ENCODE measurements at places on chromosomes 12 and 14.

DNA sequence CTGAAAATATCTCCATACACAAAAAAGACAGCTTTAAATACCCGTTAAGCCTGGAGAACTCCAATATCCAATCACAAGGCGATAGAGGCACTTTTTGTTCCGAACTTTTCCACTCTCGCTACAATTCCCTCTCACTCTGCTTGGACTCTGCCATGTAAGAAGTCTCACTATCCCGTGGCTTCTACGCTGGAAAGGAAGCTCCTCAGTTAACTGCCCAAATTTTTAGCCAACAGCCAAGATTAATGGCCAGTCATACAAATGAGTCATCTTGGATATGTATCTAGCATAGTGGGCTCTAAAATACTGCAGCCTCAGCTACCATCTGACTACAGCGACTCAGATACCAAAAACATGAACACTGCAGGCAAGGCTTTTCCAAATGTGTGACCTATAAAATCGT lies 45.5 kb upstream of the RERGL start:
- DNase-seq: no peak
- no peak overlapping the region for H3K4me3 ChIP-seq
- H3K27ac ChIP-seq: no peak overlapping the region

DNA sequence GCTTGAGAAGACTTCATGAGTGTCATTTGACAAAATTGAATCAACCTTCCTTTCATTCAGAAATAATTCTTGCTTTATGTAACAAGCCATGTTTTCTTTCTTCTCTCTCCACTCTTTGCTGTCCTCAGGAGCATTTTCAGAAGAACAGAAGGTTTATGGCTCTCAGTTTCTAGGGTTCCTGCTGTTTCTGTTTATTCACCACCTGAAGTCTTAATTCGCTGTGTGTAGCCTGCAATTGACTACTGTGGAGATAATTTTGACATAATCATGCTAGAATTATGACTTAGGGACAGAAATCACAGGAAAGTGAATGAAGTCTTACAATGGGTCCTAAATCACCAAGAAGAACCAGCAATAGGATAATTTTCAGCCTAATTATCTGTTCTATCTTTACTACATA lies 7.2 kb upstream of the PLEKHG7 start:
- H3K4me3 ChIP-seq: no peak overlapping the region
- H3K36me3 ChIP-seq: no peaks in the 10 kb centered on the region
- no peaks in the 10 kb centered on the region for H3K27me3 ChIP-seq
- no peaks in the 10 kb centered on the region for H3K4me1 ChIP-seq
- no peak for DNase-seq
- H3K27ac ChIP-seq: no peak overlapping the region

DNA sequence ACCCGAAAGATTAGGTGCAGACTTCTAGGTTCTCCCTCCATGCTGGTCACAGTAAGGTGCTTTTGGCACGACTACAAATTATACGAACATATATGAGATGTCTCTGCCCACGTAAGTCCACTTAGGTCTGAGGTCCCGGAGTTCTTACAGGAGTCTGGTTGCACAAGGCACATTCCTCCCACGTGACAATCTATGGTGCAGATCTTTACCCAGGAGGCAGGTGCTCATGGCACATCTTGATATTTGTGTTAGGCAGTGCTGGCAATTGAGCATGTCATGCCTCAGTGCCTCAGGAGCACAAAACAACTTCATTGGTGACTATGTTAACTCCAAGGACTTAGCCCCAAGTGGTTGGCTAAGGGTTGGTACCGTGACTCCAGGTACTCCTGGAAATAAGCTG lies 92.0 kb upstream of the AMN1 start:
- H3K27me3 ChIP-seq: no peaks in the 10 kb centered on the region
- no peaks in the 10 kb centered on the region for H3K36me3 ChIP-seq
- H3K4me1 ChIP-seq: peaks cover 38% of the 10 kb centered on the region
- H3K4me3 ChIP-seq: peak overlapping the region; percentile 10

DNA sequence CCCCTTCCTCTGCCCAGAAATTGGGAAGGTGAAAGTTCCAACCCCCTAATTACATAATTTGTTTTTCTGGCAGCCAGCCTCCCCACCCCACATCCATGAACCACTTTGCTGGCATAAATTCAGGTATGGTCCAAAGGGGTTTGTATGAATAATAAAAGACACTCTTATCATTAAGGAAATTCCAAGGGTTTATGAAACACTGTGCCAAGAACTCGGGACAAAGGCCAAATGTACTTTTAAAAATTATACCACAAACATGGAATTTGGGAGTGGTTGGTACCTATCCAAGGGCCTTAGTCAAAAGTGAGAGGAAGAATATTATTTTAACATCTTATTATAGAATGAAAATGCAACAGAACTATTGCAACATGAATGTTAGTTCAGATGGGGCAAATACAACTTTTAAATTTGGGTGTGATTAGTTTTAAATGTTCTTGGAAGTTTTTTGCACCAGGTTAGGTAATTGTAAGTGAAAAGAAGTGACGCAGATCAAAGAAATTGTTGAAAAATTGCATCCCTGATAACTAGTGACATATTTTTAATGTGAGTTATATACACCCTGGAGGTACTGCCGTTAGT lies 217.8 kb downstream of the TMEM117 start:
- no peaks in the 10 kb centered on the region for H3K4me1 ChIP-seq
- H3K36me3 ChIP-seq: no peaks in the 10 kb centered on the region
- no peak overlapping the region for H3K27ac ChIP-seq

GRCh38 chr14:74983343-74983742 lies 19.4 kb upstream of the EIF2B2 start:
- H3K4me1 ChIP-seq: no peaks in the 10 kb centered on the region
- H3K4me3 ChIP-seq: no peak overlapping the region
- no peak overlapping the region for H3K27ac ChIP-seq
- no peak for DNase-seq

GRCh38 chr14:72966038-72966437 lies 39.8 kb downstream of the DCAF4 start:
- no peak for DNase-seq
- H3K4me3 ChIP-seq: no peak overlapping the region
- no peaks in the 10 kb centered on the region for H3K27me3 ChIP-seq
- H3K27ac ChIP-seq: no peak overlapping the region

Data from naive thymus-derived CD8-positive, alpha-beta T cell (primary cell).